ENCODE measurements at places on chromosomes 12 and 14.

DNA sequence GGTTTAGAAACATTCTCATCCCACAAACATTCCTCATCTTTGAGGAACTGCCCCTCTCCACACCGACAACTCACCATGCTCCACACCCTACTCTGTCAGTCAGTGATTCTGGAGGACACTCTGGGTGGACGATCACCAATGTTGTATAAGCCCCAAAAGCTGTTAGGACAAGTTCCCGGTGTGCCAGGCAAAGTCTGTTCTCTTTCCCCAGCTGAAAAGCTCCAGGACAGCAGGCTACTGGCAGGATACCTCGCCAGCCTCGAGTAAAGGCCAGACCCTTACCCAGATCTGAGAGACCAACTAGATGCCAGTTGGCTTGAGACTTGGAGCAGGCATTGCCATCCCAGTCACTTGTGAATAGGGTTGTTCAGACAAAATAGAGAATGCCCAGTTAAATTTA is 12.0 kb downstream of the KRT5 start:
- no peak for DNase-seq

- no peak for DNase-seq
Observed at GRCh38 chr12:98868076-98868475, 223.0 kb downstream of the APAF1 start.

GRCh38 chr12:45217846-45218245 is 2.0 kb downstream of the ANO6 start:
- no peak for DNase-seq

GRCh38 chr14:67515386-67516079 is 17.6 kb upstream of the PLEKHH1 start:
- DNase-seq, result peak; percentile 45

DNA sequence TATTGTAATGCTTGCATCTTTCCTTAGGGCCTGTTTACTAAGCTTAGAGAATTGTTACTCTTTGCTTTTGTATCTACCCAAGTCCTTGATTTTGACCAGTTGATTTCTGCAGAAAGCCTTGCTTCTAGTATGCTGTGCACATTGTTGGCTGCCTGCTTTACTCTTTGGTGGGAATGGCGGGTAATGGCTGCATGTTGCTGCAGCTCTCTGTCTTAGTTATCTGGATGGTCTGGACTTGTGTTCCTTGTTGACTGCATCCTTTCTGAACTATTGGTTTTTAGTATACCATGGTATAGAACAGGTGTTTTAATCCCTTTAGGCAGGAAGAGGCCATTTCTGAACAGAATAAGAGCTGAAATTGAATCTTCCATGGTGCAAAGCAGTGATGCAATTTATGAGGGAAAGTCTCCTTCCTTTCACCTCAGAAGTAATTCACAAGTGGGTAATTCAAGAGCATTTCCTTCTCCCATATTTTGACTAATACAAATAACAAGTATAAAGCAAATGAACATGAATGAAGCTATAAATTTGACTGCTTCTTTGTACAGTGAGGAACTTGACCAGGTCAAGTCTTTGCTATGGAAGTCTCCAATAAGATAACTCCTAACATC is 466.4 kb downstream of the NPAS3 start:
- no peak for DNase-seq

GRCh38 chr12:52209321-52209720 is 17.5 kb upstream of the KRT80 start:
- no peak for DNase-seq
